ENCODE measurements at places on chromosomes 7 and 10. TPM values are rescaled to one million over a fixed set of nuclear protein-coding genes. Genes with fewer than 3 reads are reported as not detected.
A peak's percentile ranks its signal among the peaks of the same experiment; 100 is the strongest.

DNA sequence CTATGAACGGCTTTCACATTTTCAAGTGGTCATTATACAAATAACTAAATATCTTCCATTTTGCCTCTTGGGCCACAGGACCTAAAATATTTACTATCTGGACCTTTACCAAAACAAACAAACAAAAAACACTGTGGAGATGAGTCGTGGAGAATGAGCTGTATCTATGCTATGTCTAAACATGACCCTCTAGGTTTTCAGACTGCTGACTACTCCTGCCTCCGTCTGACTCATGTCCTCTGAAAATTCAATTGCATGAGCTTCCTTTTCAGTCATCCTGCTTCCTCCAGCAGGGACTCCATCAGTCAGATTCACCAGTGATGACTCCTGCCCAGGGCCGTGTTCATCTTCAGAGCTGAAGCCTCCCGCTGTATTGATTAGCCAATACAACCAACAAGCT is 96.8 kb downstream of the COL28A1 start:
- no peaks in the 10 kb centered on the region for H3K27me3 ChIP-seq
- no peaks in the 10 kb centered on the region for H3K4me1 ChIP-seq
- no peak overlapping the region for H3K27ac ChIP-seq
- no peak overlapping the region for H3K4me3 ChIP-seq
- no peaks in the 10 kb centered on the region for H3K36me3 ChIP-seq

DNA sequence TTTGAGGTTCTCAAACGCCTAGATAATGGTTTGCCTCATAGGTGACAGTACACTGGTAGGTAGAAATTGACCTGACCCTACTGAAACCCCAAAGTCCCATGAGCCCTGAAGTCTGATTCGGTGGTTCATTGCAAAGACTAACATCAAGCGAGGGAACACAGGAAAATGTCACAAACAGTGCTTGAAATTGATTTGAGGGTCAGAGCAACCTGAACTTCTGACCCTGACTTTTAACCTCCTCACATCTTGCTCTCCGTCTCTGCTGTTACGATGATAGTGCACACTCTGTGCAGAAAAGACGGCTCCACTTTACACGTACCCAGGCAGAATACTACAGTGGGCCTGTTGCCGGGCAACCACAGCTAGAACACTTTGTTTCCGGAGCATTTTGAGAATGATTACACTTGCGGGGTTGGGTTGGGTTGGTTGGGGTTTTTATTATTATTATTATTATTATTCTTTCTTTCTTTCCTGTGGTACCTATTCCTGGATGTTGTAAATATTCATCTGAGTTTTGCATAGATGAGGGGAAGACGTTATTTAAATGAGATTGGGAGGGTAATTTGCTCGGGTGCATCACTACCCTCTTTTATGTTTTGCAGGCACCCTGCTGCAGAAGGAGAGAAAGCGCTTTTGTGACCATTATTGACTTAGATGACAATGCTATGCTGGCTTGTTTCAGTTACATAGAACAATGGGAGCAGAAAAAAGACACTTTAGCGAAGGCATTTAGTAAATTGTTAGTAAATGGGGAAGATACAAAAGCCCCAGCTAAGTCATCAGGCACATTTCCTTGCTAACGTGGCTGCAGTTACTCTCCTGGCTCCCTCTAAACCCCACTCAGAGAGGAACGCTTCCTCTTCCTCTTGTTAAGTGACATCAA is 438.1 kb upstream of the NRP1 start:
- no peak overlapping the region for H3K27ac ChIP-seq
- H3K4me1 ChIP-seq = no peaks in the 10 kb centered on the region
- no peak for DNase-seq
- H3K27me3 ChIP-seq = no peaks in the 10 kb centered on the region

STAMBPL1 gene
- 35.7 TPM for total RNA-seq

- H3K27me3 ChIP-seq = no peaks in the 10 kb centered on the region
- no peak overlapping the region for H3K27ac ChIP-seq
- H3K4me3 ChIP-seq = no peak overlapping the region
- DNase-seq = no peak
- no peaks in the 10 kb centered on the region for H3K4me1 ChIP-seq
Observed at GRCh38 chr10:94423627-94424026, 21.3 kb downstream of the TBC1D12 start.

TRIM50 gene
- not detected for total RNA-seq

DNA sequence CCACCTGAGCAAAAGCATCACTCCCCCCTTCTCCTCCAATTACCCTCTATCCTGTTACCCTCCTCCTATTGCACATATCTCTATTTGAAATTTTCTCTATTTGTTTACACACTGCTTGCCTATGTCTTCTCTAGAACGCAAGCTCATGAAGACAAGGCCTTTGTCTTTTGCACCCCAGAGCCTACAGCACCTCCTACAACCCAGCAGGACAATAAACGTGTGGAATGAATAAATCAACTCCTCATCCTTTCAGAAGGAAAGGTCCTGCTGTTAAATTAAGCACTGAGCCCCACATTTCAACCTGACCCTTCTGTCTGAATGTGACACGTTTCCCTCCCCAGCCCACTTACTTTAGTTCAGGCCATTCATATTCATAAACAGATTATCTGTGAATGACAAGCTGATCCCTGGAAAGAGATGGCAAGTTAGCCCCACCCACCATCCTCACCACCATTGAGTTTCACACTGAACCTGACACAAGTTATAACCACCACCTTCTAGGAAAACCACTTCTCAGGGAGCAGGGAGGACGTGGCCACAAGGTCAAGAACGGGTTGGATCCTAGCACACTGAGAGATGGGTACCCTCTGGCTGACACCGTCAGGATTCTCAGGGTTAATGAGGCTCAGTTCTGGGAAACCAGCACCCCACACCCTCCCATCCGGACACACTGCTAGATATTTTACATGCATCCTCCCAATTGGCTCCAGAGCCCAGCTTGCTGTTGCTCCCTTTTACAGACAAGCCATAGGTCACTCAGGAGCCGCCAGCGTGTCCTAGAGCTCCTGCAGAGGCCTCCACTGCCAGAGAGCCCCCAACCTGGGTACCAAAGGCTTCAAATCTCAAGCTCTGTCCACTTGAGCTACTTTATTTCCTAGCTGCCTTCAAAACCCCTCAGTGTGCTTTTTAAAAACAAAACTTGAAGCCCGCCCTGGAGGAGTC is 934 bp downstream of the PRTFDC1 start:
- no peaks in the 10 kb centered on the region for H3K36me3 ChIP-seq
- peak overlapping the region; percentile 55 for H3K4me3 ChIP-seq
- H3K4me1 ChIP-seq = peaks cover 4% of the 10 kb centered on the region
- peak overlapping the region; percentile 59 for H3K27ac ChIP-seq
- no peak for DNase-seq
- no peaks in the 10 kb centered on the region for H3K27me3 ChIP-seq

IL6 gene
- total RNA-seq = not detected

UBE2H gene
- total RNA-seq = 49.1 TPM

GRCh38 chr7:132234711-132235110 is 341.6 kb downstream of the PLXNA4 start:
- H3K4me3 ChIP-seq = no peak overlapping the region
- no peak for DNase-seq
- H3K27me3 ChIP-seq = no peaks in the 10 kb centered on the region
- no peak overlapping the region for H3K27ac ChIP-seq
- no peaks in the 10 kb centered on the region for H3K36me3 ChIP-seq

SNCG gene
- total RNA-seq = not detected

DNA sequence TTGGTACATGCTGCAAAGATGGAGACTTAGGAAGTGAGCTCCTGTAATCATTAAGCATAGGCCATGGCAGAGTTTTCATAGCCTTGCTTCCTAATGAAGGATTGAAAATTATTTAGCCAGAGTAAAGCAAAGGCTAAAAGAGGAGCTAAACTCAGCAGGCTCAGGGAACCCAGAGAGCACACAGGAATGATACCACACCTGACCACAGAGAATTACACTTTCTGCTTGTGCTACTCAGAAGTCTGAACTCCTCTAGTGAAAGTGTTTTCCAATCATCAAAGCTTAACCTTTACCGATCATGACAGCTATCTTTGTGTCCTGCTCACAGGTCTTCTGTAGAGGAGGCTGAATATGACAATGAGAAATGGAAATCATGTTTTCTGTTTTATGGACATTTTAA is 347.7 kb downstream of the OTUD1 start:
- H3K27me3 ChIP-seq = no peaks in the 10 kb centered on the region
- no peak overlapping the region for H3K27ac ChIP-seq
- no peaks in the 10 kb centered on the region for H3K4me1 ChIP-seq
- no peak overlapping the region for H3K4me3 ChIP-seq
- H3K36me3 ChIP-seq = no peaks in the 10 kb centered on the region
- no peak for DNase-seq

- no peaks in the 10 kb centered on the region for H3K36me3 ChIP-seq
- no peaks in the 10 kb centered on the region for H3K27me3 ChIP-seq
- no peak for DNase-seq
- H3K4me1 ChIP-seq = no peaks in the 10 kb centered on the region
- no peak overlapping the region for H3K27ac ChIP-seq
Observed at GRCh38 chr7:72394016-72394415, 18.1 kb downstream of the CALN1 start.

DNA sequence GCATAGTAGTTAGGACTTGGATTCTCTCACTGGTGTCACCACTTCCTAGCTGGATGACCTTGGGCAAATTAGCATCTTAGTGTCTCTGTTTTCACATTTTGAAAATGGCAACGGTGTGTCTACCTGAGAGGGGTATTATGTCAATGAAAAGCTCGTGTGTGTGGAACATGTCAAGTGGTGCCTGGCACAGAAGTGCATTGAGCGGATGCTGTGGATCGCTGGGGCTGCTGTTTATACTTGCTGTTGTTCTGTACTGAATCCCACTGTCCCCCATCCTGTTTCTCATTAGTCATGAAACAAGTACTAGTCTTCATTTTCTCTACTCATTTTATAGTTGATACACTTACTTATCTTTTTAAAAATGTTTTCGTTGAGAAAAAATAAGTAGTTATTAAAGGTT is 26.1 kb downstream of the RBM33 start:
- no peaks in the 10 kb centered on the region for H3K4me1 ChIP-seq
- H3K4me3 ChIP-seq = no peak overlapping the region
- no peak for DNase-seq
- H3K36me3 ChIP-seq = no peaks in the 10 kb centered on the region
- no peaks in the 10 kb centered on the region for H3K27me3 ChIP-seq

- H3K4me3 ChIP-seq = no peak overlapping the region
- H3K4me1 ChIP-seq = peaks cover 8% of the 10 kb centered on the region
- H3K27me3 ChIP-seq = no peaks in the 10 kb centered on the region
- H3K27ac ChIP-seq = no peak overlapping the region
- DNase-seq = no peak
Observed at GRCh38 chr7:48111596-48111995, 22.5 kb downstream of the UPP1 start.

ANKRD61 gene
- total RNA-seq = not detected

DNA sequence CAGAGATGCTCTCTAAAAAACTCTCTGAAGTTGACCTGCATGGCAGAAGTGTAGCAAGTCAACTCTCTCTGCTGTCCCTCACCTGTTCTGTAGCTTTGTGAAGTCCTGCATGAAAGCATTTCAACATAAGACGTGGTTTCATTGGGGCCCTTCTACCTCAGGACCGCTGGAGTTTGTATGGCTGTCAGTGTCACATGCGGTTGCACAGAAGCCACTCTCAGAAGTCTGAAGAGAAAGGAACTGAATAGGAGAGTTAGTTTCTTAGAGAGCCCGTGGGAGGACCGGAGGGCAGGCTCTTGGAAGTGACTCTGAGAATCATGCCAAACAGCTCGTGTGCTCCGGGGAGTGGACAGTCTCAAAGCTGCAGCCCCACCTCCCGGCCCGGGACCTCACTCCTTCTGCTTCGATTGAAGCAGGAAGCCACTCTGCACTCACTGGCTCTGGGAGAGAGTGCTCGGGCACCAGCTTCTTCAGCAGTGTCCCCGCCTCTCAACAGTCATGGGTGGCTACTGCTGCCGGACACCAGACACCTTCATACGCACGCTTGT is 486.7 kb downstream of the SDK1 start:
- no peaks in the 10 kb centered on the region for H3K4me1 ChIP-seq
- H3K36me3 ChIP-seq = no peaks in the 10 kb centered on the region
- no peak overlapping the region for H3K4me3 ChIP-seq
- H3K27me3 ChIP-seq = no peaks in the 10 kb centered on the region

CLRN3 gene
- total RNA-seq = not detected

DNA sequence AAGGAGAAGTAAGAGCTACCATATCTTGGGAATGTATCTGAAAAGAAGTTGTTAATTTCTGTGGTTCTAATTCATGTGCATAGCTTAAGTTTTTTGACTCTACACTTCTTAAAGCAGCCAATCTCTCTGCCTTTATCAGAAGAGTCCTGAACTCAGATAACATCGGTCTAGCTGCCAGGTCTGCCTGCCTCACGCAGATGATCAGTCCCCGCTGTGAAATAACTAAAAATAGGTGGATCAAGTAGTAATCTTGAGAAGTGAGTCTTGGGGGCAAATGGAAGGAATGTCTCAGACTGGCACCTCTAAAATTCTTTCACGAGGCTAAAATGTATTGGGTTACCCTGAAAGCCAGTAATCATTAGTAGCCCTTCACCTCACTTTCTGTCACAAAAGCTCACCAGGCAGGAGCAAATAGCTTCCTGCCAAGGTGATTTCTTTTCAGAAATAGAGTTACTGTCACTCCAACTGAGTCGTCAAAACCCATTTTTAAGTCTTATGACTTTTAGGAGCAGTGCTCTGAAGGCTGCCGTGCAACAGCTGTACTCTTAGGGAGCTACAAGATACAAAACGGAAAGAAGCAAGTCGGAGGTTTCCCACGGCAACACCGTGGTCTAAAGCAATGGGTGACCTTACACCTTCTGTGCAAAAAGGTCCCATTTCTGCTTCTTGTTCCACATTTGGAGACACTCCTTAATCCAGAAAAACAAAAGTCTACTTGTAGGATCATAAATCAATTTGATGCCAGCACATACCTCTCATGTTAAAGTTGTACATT is 85.2 kb downstream of the ABCB5 start:
- H3K4me3 ChIP-seq = no peak overlapping the region
- no peaks in the 10 kb centered on the region for H3K27me3 ChIP-seq
- no peak overlapping the region for H3K27ac ChIP-seq
- H3K36me3 ChIP-seq = no peaks in the 10 kb centered on the region
- DNase-seq = no peak

DNA sequence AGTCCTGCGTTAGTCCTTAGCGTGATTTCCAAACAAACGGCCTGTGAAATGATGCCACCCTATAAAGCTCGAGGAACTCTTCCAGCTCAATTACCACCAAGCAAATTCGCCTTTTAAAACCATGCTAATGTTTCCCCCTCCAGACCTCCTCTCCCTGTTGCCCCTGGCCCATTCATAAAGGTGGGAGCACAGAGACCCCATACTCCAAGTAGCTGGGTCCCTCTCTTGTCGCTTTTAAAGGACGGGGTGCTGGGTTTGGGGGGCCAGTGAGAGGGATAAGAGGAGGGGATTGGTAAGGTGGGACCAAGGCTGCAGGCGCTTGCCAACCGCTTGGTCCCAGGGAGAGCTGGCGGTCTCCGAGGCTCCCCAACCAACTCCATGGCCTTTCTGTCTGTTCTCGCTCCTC is 1.2 kb downstream of the HMX2 start:
- no peak for DNase-seq
- peaks cover under 1% of the 10 kb centered on the region for H3K36me3 ChIP-seq
- H3K4me3 ChIP-seq = peak overlapping the region; percentile 52
- no peak overlapping the region for H3K27ac ChIP-seq
- peaks cover 33% of the 10 kb centered on the region for H3K4me1 ChIP-seq
- H3K27me3 ChIP-seq = peaks cover 36% of the 10 kb centered on the region

PSMG3 gene
- total RNA-seq = 12.1 TPM

GRCh38 chr10:102399217-102400021 is 3.9 kb downstream of the NFKB2 start:
- DNase-seq = peak; percentile 80
- H3K27ac ChIP-seq = peak overlapping the region; percentile 93
- peak overlapping the region; percentile 56 for H3K4me3 ChIP-seq
- peaks cover 20% of the 10 kb centered on the region for H3K4me1 ChIP-seq
- H3K27me3 ChIP-seq = no peaks in the 10 kb centered on the region

SHTN1 gene
- total RNA-seq = 0.59 TPM
